ENCODE measurements at places on chromosomes 6 and 20.

DNA sequence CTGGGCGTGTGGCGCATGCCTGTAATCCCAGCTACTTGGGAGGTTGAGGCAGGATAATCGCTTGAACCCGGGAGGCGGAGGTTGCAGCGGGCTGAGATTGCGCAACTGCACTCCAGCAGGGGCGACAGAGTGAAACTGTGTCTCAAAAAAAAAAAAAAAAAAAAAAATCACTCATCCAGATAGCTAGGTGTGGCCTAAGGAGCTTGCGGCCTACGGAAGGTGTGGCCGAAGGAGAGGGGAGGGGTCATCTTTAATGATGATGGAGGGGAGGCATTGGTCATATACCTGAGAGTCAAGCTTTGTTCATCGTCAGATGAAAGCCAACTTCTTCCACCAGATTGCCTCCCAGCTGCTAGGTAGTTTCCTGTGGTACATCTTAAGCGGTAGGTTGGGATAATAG lies 801 bp upstream of the PPARD start:
- DNase-seq: no peak

DNA sequence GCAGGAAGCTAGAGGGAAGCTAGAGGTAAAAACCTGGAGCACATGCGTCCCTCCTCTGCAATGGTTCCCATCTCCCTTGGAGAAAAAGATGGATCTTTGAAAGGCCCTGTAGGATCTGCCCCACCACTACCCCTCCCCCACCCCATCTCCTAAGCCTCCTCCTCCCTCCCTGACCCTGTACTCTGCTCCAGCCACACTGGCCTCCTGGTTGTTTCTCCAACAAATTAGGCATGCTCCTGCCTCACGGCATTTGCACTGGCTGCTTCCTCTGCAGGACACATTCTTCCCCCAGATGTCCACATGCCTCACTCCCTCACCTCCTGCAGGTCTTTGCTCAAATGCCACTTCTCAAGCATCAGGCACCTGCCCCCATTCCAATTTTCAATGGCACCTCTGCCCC lies 45.5 kb downstream of the UBE2V1 start:
- no peak for DNase-seq

DNA sequence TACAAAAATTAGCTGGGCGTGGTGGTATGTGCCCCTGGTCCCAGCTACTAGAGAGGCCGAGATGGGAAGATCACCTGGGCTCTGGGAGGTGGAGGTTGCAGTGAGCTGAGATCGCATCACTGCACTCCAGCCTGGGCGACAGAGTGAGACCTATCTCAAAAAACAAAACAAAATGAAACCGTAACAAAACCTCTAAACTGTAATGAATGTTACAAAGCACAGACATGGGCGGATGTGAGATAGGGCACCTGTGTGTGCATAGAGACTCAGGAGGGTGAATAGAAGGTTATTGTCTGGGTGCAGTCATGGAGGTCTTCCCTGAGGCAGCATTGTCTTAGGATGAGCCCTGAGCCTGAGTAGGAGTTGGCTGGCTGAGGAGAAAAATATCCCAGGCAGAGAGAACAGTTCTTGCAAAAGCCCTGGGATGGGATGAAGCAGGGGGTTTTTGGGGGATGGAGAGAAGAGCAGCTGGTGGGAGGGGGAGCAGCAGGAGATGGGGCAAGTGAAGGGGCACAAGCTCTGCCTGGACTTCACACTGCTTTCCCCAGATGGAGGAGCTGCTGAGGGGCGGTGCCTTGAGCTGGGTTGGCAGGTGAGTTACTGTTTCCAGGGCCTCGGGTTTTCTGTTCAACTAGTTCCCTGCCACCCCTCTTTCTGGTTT lies 5.2 kb downstream of the BCAS4 start:
- DNase-seq: no peak

- no peak for DNase-seq
These were observed 26.5 kb downstream of the ULBP1 start for GRCh38 chr6:149990212-149990660.

GRCh38 chr6:33770124-33770832 lies 18.7 kb downstream of the LEMD2 start:
- no peak for DNase-seq

DNA sequence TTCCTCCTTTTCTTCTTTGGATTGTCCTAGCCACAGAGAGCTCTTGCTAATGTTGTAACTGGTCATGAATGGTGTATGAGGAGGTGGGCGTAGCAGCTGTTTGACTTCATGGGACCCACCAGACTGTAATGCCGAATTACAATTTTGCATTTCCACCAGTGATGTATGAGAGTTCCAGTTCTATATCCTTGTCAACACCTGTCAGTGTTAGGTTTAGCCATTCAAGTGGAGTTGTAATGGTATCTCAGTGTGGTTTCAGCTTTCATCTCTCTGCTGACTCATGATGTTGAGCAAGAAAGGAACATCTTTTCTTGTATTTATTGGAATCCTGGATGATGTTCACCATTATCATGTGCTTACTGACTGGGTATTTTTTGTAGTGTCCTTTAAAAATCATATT lies 5.1 kb downstream of the IGF2R start:
- peak; percentile 75 for DNase-seq

DNA sequence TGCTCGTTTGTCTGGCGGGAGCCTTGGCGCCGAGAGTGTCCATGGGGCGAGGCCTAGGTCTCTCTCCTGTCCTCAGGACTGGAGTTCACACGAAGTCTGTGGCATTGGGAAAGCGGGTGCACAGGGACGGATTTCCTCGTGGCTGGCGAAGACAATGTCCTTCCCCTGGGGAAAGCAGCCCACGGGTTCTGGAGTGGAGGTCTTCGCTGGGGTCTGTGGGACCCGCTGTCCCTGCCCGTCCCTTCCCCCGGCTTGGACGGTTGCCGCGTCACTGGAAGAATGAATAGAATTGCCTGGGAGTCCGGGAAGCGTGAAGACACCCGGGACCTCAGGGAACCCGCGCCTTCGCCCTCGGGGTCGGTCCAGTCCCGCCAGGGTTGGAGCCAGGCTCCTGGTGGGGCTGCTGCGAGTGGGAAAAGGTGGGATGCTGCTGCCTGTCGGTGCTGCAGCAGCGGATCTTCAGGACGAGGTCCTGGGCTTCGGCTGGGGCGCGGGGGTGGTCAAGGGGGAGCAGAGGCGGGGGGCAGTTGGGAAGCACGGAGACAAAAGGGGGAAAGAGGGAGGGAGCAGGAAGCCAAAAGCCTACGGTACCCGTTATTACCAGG lies 441.8 kb upstream of the DEFB115 start:
- DNase-seq: no peak

DNA sequence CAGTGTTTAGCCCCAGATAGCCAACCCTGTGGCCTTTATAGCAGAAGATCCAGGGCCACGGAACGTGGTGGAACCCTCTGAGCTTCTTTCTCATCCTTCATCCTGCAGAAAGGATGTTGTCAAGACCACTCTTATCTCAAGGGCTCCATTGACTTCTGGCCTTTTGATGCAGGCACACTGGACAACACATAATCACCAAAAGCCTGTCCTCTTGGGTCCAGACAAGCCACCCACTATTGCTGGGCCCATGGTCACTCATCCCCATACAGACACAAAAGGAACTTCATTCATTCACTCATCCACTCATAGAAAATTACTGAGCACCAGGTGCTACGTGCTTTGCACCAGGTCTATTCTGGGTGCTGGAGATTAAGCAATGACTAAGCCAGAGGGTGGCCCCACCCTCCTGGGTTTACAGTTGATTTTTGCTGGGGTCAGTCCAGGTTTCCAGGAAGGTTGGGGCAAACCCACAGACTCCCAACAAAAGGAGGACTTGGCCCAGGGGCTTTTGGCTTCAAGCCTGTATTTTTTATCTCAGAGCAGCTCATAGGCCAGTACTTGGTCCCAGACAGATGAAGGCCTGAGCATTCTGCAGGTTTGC lies 2.4 kb downstream of the CST8 start:
- DNase-seq: no peak

GRCh38 chr20:7736336-7736735 lies 203.9 kb downstream of the HAO1 start:
- DNase-seq: peak; percentile 43

DNA sequence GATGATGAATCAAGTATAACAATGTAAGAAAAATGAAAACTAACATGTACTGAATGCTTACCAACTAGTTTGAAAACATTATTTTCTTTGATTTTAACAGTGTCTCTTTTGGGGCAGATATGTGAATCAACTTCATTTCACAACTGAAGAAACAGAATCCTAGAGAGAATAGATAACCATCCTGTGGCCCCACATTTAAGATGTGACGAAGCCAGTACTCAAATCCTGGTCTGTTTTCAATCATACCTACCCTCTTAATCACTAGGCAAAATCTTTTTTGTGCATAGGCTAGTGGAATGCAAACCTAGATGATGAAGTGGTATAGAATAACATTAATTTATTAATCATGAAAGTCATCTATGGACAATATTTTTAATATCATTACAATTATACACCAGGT lies 371.6 kb upstream of the EPHA7 start:
- no peak for DNase-seq

DNA sequence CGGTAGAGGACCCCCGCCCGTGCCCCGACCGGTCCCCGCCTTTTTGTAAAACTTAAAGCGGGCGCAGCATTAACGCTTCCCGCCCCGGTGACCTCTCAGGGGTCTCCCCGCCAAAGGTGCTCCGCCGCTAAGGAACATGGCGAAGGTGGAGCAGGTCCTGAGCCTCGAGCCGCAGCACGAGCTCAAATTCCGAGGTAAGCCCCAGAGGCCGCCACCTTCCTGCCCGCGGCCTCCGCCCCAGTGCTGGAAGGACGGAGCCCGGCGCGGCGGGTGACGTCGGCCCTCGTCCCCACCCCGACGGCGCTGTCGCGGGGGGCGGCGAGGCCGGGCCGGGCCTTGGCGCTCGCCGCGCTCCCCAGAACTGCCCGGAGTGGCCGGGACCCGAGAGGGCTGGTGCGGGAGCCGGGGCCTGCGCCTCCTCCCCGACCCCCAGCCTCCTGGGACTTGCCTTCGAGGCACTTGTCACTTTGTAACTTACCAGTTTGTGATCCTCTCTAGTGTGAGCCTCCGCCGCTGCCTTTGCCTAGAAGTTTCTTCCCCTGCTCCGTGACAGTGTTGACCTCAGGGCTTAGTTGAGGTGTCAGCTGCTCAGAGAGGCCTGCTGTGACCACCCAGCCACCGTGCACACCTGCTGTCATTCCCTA lies 417 bp downstream of the VAPB start:
- peak; percentile 20 for DNase-seq

DNA sequence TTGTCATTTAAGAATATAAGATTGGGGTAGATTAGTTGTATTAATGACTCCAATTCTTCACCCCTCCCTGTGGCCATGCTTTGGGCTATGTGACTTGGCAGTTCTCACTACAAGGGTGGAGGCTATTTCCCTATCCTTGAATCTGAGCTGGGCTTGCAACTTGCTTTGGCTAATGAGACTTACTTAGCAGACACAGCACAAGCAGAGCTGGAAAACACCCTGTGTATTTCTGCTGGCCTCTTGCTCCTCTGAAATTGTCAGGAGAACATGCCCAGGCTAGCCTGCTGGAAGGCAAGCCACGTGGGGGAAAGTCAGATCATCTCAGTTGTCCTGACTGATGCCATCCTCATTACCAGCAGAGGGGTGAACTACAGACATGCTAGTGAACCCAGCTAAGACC lies 126.5 kb upstream of the HDGFL1 start:
- no peak for DNase-seq

DNA sequence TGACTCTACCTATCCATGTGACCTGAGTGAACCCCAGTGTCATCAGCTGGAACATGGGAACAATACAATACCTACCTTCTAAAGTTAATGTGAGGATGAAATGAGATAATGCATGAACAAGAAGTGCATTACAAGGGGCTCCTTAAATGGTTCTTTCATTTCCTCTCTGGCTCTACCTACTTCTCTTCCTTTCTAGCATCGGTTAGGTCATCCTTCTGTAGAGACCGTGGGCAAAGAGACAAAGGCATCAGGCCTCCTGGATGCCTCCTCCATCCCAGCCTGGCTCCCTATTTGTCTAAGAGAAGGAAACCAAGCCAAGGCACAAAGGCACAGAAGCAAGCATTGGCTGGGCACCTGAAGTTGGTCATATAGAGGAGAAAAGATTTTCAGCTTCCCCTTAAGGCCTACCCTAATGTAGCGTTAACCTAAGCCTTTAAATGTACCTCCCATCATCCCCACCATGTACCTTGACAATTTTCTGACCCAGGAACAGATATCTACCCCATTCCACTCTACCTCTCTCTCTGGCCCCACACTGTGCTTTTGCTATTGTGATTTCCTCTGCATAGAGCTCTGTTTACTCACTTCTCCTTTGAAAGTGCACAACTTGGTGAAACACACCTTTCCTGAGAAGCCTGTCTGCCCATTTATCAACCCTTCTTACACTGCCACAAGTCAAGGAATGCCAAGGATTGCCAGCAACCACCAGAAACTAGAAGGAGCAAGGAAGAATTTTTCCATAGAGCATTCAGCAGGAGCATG lies 86.6 kb downstream of the GCLC start:
- no peak for DNase-seq

- no peak for DNase-seq
These were observed 19.6 kb downstream of the SCGN start for GRCh38 chr6:25671652-25672051.

DNA sequence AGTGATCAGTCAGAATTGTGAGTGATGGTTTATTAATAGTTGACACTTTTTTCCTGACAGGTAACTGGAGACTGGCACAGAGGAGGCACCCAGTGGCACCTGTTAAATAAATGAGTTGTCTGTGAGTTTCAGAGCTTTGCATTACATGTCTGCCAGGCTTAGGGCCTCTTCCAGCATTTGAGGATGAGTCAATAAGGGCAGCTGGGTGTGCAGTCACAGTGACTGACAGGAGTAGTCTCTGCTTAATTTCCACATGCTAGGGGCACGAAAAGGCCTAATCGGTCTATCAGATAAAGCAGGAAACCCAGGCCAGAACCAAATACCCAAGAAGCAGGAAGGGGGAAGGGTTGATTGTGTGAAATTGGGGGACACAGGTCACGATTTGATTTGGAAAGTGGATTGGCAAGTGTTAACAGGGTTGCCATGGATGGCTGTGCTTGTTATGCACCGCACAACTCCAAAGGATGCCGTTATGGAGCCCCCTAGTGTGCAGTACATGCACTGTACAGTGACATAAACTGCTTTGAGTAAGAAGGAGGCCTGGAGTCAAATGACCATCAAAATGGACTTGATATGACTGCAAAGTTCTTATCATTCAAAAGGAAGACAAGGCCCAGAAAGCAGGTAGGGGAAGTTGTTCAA lies 111.9 kb upstream of the GGTLC1 start:
- peak; percentile 31 for DNase-seq

- peak; percentile 76 for DNase-seq
These were observed 22.2 kb downstream of the RREB1 start for GRCh38 chr6:7129784-7130569.

GRCh38 chr6:135537741-135538301 lies 40.3 kb upstream of the AHI1 start:
- DNase-seq: peak; percentile 82

GRCh38 chr6:87628424-87628823 lies 38.5 kb downstream of the ORC3 start:
- no peak for DNase-seq

GRCh38 chr20:44187772-44188709 lies 1.1 kb upstream of the JPH2 start:
- no peak for DNase-seq
